ENCODE measurements at places on chromosomes 7 and 10.

- DNase-seq = peak; percentile 77
Measured at GRCh38 chr7:111232249-111233084, 141.5 kb downstream of the LRRN3 start.

GRCh38 chr7:44519546-44519945 is 21.6 kb downstream of the NPC1L1 start:
- DNase-seq = no peak

GRCh38 chr10:28948046-28948445 is 270.7 kb downstream of the BAMBI start:
- no peak for DNase-seq

DNA sequence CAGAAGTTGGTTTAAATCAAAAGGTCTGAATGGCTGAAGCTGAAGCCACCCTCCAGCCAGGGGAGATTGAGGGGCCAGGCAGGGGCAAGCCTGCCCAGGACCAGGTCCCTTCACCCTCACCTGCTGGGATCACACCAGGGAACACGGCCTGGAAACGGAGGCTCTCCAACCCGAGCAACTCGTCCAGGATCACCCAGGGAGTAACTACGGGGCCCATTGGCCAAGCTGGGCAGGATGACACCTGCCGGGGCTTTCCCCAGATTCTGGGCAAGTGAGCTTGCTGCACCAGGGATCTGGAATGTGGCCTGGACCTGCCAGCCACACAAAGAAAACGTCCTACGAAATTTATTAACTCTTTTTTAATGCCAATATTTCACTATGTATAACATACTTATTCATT is 30.4 kb upstream of the PPP2R2D start:
- DNase-seq = no peak

DNA sequence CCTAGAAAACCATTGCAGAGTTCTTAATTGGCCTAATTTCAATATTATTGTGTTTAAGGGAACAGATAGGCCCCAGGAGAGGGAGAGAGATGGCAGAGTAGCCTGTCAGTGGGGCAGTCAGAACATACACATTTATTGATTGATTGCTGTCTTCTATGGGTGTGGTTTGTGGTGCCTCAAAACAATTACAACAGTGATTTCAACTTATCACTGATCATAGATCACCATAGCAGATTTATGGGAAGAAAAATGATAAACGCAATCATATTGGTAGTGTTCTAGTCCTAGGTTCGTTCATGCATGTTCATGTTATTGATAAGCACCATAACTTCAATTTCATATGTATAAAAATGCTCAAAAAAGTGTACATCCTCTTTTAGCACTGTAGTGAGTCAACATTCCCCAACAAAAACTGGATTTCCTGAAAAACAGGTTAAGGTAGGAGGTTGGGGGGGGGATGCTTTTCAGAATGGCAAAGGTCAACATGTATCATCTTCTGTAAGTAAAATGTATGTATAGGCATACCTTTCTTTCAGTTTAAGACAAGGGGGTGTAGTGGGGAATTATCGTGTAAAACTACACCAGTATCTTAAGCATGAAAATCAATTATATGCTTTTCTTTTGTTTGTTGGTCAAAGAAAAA is 1.1 kb upstream of the TNKS2 start:
- DNase-seq = no peak

GRCh38 chr7:150447966-150448788 is 2.3 kb upstream of the GIMAP8 start:
- DNase-seq = no peak

GRCh38 chr7:131909151-131909768 is 352.8 kb upstream of the PODXL start:
- no peak for DNase-seq

DNA sequence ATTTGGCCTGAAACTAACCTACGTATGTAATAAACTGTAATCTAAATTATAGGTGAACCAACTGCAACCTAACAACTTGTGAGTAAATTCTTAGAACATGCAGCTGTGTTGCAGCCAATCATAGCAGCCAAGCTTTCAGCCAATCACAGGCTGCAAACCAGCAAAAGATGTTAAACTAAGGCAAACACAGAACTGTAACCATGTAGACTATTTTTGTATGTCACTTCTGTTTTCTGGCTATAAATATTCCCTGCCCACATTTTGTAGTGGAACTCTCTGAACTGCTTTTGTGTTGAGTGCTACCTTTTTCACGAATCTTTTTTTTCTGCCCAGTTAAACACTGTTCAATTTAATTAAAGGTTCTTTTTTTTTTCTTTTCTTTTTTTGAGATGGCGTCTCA is 28.2 kb upstream of the ZPBP start:
- no peak for DNase-seq

DNA sequence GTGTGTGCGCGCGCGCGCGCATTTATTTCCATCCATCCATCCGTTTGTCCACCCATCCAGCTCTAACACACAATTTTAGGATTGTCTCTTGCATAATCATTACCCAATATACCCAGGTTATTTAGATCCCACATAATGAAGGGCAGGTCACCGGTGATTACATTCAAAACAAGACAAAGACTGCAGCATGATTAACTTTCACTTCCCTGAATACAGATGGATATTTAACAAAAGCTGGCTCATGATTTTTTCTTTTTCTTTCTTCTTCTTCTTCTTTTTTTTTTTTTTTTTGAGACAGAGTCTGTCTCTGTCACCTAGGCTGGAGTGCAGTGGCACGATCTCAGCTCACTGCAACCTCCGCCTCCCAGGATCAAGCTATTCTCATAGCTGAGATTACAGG is 86.2 kb downstream of the SH3PXD2A start:
- no peak for DNase-seq

- DNase-seq = no peak
Measured at GRCh38 chr10:122019414-122019975, 30.5 kb downstream of the TACC2 start.

DNA sequence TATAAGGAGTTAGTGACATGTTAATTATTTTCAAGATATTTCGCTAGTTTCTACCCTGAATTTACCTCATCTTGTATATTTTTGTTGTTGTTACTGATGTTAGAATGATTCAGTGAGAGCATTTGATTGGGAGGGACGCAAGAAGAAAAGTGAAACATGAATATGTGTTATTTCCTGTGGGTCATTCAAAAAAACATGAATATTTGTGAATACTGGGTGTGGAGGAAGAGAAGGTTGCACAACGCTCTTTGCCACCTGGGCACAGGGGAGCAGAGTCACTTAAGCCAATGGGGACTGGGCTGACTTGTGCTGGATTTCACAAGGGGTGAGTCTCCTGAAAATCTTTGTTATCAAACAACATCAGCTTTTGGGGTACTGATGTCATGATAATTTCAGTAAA is 39.5 kb downstream of the AGK start:
- no peak for DNase-seq

GRCh38 chr7:123573341-123573740 is 15.7 kb upstream of the NDUFA5 start:
- no peak for DNase-seq

DNA sequence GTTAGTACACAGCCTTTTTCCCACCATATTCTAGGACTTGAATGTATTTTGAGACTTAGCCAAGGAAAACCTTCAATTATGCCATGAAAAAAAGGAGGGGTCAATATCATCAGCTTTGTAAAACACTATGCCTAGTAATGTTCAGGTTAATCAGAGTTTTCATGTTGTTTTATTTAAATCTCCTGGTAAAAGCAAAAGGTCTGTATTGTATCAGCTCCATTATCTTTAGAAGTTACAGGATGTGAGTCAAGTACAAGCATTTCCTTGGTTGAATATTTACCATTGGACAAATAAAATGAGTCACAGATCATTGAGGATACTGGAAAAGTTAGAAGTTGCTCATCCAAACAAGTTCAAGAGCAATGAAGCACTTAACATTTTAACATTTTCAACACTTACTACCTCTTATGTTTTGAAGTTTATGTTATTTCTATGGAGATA is 89.9 kb upstream of the CAPZA2 start:
- DNase-seq = peak; percentile 77

GRCh38 chr7:100726996-100727761 is 6.2 kb upstream of the ZAN start:
- peak; percentile 91 for DNase-seq

- DNase-seq = no peak
Measured at GRCh38 chr7:120280743-120281142, 7.8 kb downstream of the KCND2 start.

DNA sequence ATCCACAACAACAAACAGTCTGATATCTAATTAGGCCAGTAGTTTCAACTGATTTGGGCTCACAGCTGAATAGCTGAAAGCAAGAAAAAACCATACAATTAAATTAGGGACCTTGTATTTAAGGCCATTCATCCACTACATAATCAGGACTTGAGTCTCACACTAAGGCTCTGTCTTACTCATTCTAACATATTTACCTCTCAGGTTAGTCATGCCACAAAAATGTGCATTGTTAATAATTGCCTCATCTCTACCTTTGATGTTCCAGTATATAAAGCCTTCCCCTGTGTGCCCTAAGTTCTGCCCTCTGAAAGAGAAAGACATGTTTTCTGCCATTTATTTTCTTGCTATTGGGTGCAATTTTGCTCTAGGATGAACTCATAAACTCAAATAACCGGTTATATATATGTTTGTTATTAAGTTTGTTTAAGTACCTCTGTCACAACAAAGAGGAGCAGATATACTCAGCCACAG is 5.3 kb upstream of the C1GALT1 start:
- DNase-seq = peak; percentile 84

GRCh38 chr10:27225642-27226257 is 14.8 kb downstream of the ACBD5 start:
- DNase-seq = no peak

DNA sequence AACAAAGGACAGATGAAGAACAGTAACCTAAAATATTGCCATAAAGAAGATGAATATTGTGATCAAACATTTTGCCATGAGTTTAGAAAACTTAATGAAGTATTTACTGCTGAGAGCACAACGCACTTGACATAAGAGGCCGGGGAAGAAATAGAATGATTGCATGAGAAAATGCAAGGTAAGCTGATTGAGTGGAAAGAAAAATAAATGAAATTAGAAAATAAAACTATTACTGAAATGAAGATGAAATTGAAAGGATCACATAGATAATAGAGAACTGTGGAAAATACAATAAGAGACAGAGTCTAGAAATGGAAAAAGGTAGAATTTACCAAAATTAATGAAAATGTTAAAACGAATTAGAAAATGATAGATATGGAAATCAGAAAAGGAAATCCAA is 10.1 kb downstream of the RAB18 start:
- DNase-seq = no peak

GRCh38 chr10:122827302-122827701 is 18.4 kb downstream of the CUZD1 start:
- DNase-seq = no peak

- DNase-seq = no peak
Measured at GRCh38 chr7:50355817-50356178, 51.3 kb downstream of the IKZF1 start.

GRCh38 chr7:88344956-88345832 is 38.5 kb upstream of the STEAP4 start:
- peak; percentile 31 for DNase-seq

GRCh38 chr10:98038288-98038687 is 7.9 kb upstream of the CRTAC1 start:
- no peak for DNase-seq

GRCh38 chr10:56181607-56182006 is 179.5 kb downstream of the ZWINT start:
- no peak for DNase-seq

- peak; percentile 37 for DNase-seq
Measured at GRCh38 chr7:114365791-114366190, 48.8 kb upstream of the FOXP2 start.

GRCh38 chr7:64890761-64891362 is 12.2 kb upstream of the ZNF273 start:
- DNase-seq = no peak

DNA sequence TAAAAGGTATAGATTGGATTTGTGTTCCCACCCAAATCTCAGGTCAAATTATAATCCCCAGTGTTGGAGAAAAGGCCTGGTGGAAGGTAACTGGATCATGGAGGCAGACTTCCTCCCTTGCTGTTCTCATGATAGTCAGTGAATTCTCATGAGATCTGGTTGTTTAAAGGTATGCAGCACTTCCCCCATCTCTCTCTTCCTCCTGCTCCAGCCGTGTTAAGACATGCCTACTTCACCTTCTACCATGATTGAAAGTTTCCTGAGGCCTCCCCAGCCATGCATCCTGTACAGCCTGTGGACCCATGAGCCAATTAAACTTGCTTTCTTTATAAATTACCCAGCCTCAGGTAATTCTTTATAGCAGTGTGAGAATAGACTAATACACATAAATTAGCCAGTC is 39.1 kb downstream of the HTR7 start:
- DNase-seq = no peak

GRCh38 chr7:135769005-135769802 is 20.6 kb upstream of the FAM180A start:
- DNase-seq = no peak

GRCh38 chr7:3673524-3673923 is 372.5 kb downstream of the SDK1 start:
- peak; percentile 16 for DNase-seq

DNA sequence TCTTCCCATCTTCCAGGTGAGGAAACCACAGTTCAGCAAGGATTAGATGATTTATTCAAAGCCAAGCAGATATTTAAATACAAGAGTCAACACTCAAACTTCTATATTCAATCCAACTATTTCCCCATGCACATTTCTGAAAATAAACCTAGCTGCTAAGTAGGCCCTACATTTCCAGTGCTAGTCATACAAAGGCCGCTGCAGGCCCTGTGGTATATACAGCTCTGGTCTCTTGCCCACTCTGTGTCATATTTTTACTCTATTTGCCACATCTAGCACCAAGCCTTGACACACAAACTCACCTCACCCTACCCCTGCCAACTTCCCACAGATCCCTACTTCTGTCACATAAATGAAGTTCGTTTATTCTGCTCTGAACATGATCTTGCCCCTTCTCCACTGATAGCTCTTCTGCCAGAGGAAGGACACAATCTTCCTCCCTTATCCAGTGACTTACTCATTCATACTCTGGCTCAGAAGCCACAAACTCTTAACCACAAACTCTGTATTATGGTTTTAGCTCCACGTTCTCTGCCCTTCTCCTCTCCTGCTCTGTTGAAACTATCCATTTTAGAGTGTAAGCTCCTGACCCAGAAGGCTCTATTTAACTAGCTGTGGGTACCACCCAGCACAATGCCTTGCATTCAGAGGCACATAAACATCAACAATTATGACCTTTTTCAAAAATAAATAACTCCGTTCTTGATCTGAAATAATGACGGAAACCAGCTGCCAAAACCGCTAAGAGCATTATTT is 180.7 kb downstream of the CPEB3 start:
- peak; percentile 63 for DNase-seq
